Thoracic aorta (tissue), 2 donors: ENCODE measurements at places on chromosomes 13 and 19.

DNA sequence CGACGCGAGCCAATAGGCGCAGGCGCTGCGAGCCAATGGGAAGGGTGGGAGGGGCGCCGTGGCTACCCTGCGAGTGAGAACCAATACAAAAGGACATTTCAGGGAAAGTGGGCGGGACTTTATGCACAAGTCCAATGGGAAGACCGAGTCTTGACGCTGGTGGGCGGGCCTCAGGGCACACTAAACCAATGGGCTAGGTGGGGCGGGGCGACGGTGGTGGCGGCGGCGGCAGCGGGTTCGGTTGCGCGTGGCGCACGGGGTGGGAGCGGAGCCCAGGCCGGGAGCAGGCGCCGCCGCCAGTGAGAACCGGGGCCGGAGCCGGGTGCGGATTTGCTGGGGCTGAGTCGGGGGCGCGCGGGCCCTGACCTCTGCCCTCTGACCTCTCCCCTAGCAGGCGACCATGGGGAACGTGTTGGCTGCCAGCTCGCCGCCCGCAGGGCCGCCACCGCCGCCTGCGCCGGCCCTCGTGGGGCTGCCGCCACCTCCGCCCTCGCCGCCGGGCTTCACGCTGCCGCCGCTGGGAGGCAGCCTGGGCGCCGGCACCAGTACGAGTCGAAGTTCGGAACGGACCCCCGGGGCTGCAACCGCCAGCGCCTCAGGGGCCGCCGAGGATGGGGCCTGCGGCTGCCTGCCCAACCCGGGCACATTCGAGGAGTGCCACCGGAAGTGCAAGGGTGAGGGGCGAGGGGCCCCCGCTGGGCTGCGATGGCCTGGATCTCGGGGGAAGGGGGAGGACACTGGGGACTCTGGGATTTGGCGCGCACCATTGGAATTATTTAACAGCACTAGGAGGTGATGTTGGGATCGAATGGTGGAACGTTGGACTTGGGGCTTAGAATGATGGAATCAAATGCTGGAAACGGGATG, at the start of gene TOMM40:
Gene TOMM40 (plus strand): TSS at position 239 of the 867 bp plus-strand sequence. CDS start 162 bp downstream, at position 401.
- peak; percentile 99 for DNase-seq

DNA sequence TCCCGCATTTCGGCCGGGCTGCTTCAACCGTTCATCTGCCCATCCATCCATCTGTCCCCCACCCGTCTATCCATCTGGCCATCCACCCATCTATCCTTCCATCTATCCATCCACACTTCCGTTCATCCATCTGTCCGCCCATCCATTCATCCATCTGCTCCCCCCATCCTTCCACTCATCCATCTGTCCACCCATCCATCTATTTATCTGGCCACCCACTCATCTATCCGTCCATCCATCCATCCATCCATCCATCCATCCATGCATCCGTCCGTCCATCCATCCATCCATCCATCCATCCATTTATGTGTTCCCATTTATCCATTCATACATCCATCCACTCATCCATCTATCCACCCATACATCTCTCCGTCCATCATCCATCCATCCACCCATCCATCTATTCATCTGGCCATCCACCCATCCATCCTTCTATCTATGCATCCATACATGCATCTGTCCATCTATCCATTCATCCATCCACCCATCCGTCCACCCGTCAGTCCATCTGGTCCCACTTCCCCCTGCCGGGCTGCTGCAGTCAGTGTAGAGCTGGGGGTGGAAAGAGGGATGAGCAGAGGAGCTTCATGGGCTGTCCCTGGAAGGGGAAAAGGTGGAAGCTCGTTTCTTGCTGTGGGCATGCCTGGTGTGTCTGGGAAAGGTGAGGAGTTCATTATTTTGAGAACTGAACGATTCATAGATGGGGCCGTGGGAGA, 722 bp downstream of the HSD11B1L start:
- DNase-seq: no peak

DNA sequence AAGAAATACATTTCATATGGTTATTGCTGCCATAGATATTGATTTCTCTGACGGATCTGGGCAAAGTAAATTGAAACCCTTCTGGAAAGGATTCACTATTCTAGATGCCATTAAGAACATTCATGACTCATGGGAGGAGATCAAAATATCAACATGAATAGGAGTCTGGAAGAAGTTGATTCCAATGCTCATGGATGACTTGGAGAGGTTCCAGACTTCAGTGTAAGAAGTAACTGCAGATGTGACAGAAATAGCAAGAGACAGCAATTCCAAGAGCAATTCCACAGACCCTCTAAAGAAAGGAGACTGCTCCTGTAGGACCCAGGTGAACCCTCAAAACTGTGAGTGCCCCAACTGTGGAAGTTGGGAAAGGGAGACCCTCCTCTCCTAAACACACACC, 30.9 kb upstream of the KCTD12 start:
- DNase-seq: no peak

GRCh38 chr13:113209336-113209758, at the start of gene CUL4A:
TSS of gene CUL4A (plus strand) at chr13:113209613. CDS start at chr13:113209628, 15 bp downstream.
- no peak for DNase-seq

- DNase-seq: no peak
These were observed 36.4 kb downstream of the RNF6 start for GRCh38 chr13:26185720-26186117.

DNA sequence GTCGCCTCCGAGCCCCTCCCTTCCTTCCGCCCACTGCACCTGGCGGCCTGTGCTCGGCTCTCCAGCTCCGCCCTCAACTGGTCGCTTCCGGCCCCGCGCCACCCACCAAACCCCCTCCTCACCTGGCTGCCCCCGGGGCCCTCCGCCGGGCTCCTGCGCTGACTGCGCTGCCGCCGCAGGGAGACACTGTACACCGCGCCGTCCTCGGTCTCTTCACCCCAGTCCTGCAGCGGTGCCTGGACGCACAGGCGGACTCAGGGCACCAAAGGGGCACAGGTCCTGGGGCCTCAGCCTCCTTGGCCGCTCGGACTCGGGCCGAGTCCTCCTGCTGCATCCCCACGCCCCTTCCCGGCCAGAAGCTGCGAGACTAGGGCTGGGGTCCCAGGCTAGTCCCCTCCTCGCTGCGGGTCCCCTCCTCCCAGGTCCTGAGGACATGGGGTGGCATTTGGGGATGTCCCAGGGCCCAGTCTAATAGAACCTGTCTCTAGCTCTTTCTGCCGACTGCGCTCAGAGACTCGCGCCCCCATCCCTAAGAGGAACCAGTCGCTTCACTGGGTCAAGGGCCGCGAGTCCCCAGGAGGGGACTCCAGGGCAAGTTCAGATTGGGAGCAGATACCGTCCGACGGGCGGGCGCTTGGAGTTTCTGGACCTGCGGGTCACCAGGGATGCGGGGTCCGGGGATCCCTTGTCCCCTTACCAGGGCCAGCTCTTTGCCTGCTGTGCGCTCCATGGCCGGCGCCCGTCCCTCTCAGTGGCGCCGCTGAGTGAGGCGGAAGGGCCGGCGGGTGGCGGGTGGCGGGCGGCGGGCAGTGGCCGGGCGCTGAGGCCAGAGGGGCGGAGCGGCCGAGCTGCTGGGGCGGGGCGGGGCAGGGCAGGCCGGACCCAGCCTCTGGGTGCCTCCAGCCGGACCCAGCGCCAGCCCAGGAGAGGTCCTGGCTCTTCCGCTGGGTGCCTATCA, at the start of gene RGL3:
Gene RGL3 (minus strand): TSS at position 766 of the 958 bp plus-strand sequence. CDS start 36 bp downstream, at position 730.
- no peak for DNase-seq

GRCh38 chr13:75299246-75299645, 182.7 kb downstream of the TBC1D4 start:
- no peak for DNase-seq

- DNase-seq: no peak
These were observed 72.7 kb downstream of the ZNF254 start for GRCh38 chr19:24159707-24160106.

DNA sequence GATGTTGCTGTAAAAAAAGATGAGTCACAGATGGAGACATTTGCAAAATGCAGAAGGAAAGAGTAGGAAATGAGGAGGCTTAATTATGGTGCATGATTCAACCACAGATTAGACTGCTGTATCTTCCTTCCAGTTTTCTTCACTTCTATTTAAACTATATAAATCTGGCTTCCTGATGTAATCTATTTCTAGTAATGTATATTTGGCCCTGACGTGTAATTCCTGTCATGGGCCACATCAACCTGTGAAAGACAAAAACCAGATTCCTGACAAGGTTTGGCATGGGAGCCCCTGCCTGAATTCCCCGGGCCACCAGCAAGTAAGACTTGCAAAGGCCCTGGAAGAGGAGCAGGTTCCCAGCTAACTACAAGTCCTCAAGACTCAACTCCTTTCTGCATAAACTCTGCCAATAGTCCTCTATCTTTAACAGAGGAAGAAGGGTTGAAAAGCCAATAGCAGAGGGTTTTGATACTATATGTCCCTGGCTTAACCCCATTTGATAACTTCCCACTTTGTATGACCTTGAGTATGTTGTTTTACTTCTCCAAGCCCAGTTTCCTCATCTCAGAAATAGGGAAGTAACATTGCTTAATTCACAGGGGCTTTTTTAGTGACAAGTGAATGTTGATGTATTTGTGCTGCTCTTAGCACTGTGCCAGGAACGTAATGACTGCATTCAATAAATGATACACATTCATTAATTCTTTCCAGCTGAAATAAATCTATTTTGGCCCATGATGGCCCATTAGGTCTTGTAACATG, 172.7 kb downstream of the SPRY2 start:
- no peak for DNase-seq

DNA sequence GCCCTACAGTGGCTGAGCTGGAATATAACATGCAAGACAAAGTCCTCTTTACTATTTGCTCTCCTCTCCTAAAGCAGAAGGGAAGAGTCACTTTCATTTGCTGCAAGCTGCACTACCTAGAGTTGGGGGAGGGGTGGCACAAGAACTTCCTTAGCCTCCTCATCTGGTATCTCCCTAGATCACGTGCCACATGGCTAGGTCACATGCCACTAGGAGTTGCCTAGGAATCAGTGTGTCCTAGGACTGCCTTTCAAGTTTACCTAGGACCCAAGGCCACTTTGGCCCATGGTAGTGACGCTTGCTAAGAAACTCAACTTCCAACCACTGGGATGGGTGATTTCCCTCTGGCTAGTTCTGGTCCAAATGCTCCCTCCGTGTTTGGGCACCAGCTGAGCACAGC, 625.2 kb downstream of the DIAPH3 start:
- no peak for DNase-seq

DNA sequence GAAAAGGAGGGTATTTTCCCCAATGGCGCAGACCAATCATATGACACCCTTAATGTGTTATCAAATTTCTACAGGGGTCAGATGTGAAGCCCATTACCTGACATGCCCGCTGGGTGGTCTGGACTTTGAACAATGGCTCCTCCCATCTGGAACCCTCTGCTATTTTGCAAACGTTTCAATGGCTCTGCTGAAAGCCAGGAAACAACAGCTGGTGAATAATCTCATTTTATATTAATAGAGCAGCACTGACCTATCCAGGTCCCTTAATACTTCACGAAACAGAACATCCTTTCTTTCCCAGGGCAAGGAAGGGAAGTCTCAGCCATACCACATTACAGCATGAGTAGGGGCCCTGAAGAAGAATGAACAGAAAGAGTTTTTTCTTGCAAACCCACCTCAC, 20.3 kb upstream of the KPNA3 start:
- no peak for DNase-seq

DNA sequence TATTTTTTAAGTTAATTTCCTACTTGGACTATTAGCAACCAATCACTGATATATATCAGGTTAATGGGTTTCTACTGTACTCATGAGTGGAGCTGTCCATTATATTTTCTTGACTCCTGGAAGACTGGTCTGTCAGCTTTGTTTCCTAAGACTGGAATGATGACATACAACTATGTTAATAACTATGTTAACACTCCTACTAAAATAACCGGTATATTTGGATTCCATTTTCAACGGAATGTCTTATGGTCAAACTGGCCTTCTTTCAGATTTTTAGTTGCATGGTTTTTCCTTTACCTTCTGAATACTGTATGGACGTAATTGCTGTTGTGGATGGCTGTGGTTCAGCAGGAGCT, 45.8 kb upstream of the GPI start:
- no peak for DNase-seq

- DNase-seq: no peak
These were observed 329.8 kb downstream of the KLF5 start for GRCh38 chr13:73388586-73388985.

DNA sequence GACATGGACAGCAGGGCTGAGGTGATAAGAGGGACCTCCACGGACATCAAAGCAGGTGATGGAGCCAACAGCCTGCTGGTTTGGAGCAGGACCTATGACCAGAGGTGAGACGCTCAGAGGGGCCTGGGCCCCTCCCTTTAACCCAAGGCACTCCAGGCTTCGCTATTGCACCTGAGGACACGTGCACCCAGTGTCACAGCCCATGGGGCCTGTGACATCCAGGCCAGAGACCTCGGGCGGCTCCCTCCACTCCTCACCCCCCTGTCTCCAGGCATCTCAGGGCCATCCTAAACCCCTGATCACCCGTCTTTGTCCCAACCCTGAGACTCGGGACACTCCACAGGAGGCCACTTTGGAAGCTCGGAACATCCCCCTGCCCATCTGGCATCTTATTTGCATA, 12.9 kb downstream of the ADGRE5 start:
- no peak for DNase-seq

GRCh38 chr19:20247016-20247683, 80.1 kb downstream of the ZNF486 start:
- DNase-seq: no peak

DNA sequence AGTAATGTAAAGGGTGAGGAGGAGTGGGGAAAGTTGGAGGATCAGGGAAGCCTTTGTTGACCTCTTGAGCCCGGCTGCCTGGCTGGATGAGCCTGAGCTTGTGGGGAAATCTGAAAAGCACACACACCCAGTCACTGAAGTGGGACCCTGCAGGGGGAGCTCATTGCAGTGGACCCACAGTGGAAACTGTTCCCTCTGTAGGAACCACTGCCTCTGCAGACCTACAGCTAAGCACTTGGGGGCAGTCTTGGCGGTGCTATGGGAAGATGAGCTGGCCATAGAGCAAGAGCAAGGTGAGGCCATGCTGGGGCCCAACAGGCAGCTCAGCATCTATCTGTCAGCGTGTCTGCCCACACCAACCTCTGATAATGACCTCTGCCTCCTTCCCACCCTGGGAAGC, 294.8 kb downstream of the TSHZ3 start:
- no peak for DNase-seq

GRCh38 chr19:17303940-17304267, 679 bp upstream of the ABHD8 start:
- no peak for DNase-seq

GRCh38 chr13:113809934-113810333, 50.9 kb downstream of the TMEM255B start:
- no peak for DNase-seq

GRCh38 chr19:50557009-50557613, 11.1 kb downstream of the LRRC4B start:
- DNase-seq: no peak
